Small intestine (tissue), 16 donors: ENCODE measurements at places on chromosomes 13 and 19. TPM values are rescaled to one million over a fixed set of nuclear protein-coding genes. Genes with fewer than 3 reads are reported as not detected.

GRCh38 chr13:44802491-44802890 lies 186.8 kb downstream of the NUFIP1 start:
- peak overlapping the region; percentile 76 for H3K27ac ChIP-seq
- H3K4me3 ChIP-seq = no peak overlapping the region
- no peak for DNase-seq

The HSPH1 gene
- polyA plus RNA-seq = 61.4 TPM

GRCh38 chr13:80010286-80010831 lies 330.6 kb downstream of the SPRY2 start:
- H3K27ac ChIP-seq = no peak overlapping the region
- H3K4me1 ChIP-seq = peaks cover 3% of the 10 kb centered on the region
- H3K36me3 ChIP-seq = no peaks in the 10 kb centered on the region
- no peak overlapping the region for H3K4me3 ChIP-seq

- H3K4me1 ChIP-seq = no peaks in the 10 kb centered on the region
- H3K27ac ChIP-seq = no peak overlapping the region
- H3K27me3 ChIP-seq = no peaks in the 10 kb centered on the region
- DNase-seq = no peak
- no peak overlapping the region for H3K4me3 ChIP-seq
- peaks cover 34% of the 10 kb centered on the region for H3K36me3 ChIP-seq
Observed at GRCh38 chr19:33458807-33459206, 62.8 kb downstream of the PEPD start.

- no peaks in the 10 kb centered on the region for H3K36me3 ChIP-seq
- no peak overlapping the region for H3K4me3 ChIP-seq
- DNase-seq = no peak
- H3K27ac ChIP-seq = no peak overlapping the region
- H3K27me3 ChIP-seq = no peaks in the 10 kb centered on the region
- no peaks in the 10 kb centered on the region for H3K4me1 ChIP-seq
Observed at GRCh38 chr13:85377783-85378182, 421.4 kb downstream of the SLITRK6 start.

The ZNF615 gene
- polyA plus RNA-seq = 2.7 TPM

DNA sequence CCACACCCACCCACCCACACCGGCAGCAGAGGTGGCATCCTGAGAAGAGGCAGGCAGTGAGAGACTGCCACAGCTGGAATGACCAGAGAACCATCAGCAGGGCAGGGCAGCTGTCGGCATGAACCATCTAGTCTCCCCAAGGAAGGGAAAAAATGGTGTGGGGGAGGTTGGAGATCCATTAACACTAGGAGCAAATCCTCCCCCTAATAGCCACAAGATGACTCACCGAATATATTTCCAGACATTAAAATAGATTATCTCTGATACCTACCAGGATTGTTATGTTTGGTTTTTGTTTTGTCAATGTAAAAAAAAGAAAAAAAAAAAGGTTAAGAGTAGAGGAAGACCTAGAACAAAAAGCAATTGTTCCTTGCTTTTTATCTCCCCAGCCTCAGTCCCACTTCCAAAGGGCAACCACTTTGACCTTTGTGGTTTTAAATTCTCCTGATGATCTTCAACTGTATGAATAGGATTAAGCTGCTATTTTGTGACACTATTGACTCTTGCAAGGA lies 34.2 kb downstream of the THSD1 start:
- H3K4me1 ChIP-seq = no peaks in the 10 kb centered on the region
- H3K27ac ChIP-seq = no peak overlapping the region
- no peaks in the 10 kb centered on the region for H3K27me3 ChIP-seq
- H3K36me3 ChIP-seq = no peaks in the 10 kb centered on the region

DNA sequence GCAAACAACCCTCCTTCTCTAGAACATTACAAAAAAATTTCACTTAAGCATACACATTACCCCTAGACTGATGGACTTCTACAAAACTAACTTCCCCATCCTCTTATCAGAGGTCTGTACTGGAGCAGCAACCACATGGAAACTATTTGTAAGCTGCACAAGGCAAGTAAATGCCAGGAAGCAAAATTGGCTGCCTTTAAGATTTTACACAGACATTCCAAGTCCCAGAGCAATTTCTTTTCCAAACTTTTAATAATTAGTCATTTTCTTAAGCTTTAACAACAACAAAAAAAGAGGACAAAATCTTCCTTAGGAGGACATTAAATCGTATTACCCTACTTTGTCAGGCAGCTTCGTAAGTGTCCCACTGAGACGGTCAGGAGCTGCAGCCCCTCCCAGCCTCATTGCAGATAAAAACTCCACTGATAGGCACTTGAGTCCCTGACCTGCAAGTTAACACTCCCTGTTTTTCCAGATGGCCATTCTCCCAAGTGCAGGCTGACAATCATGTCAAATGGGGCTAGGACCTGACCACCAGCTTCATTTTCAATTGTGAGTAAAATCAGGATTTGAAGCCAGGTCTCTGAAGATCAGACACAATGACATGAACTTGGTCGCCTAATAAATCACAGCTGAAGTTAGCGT lies 680.1 kb downstream of the DIAPH3 start:
- H3K27me3 ChIP-seq = no peaks in the 10 kb centered on the region
- no peak overlapping the region for H3K27ac ChIP-seq
- no peaks in the 10 kb centered on the region for H3K36me3 ChIP-seq
- H3K4me3 ChIP-seq = no peak overlapping the region
- no peaks in the 10 kb centered on the region for H3K4me1 ChIP-seq

DNA sequence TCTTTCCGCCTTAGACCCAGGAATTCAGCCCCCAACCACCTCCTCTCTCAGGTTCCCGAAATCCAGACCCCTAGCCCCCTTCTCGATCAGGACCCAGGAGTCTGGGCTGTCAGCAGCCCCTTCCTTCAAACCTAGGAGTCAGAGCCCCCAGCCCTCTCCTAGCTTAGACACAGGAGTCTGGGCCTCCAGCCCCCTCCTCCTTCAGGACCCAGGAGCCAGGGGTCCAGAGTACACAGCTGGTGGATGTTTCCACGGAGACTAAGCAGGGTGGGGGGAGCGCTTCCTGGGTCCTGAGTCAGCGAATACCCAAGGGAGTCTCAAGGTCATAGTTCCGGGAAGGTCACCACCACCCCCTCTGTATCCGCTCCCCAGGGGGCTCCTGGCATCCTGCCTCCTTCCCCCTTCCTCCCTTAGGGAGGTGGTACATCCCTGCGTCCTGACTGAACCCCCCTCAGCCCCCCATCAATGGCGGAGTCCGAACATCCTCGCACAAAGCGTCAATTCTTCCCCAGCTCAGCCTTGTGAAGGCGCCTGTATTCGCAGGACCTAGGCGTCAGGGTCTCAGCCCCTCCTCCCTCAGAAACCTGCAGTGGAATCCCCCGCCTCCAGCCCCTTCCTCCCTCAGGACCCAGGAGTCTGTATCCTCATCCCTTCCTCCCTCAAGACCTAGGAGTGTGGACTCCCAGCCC lies 4.6 kb downstream of the CADM4 start:
- no peak overlapping the region for H3K4me3 ChIP-seq
- H3K27me3 ChIP-seq = peaks cover 8% of the 10 kb centered on the region
- peak; percentile 78 for DNase-seq
- no peaks in the 10 kb centered on the region for H3K4me1 ChIP-seq

DNA sequence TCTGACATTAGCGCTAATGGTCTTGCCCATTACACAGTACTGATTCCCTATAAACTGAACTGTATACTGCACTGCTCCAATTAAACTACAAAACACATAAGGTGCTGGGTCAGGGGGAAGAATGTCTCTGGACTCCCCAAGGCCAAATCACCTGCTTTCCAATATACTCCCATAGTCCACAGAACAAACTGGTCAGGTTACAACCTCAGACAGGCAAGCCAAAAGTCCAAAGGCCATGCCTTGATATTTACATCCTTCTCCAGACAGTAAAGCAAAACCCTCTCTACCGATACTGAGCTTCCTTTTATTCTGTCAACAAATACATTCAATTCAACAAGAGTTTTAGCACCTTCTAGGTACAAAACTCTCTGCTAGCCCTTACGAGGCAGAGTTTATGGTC lies 8.9 kb downstream of the ZNF541 start:
- H3K4me3 ChIP-seq = no peak overlapping the region
- no peaks in the 10 kb centered on the region for H3K36me3 ChIP-seq
- no peaks in the 10 kb centered on the region for H3K27me3 ChIP-seq

GRCh38 chr19:3118232-3119070 lies 17.4 kb upstream of the GNA15 start:
- no peak overlapping the region for H3K27ac ChIP-seq
- no peak for DNase-seq
- no peaks in the 10 kb centered on the region for H3K27me3 ChIP-seq
- no peak overlapping the region for H3K4me3 ChIP-seq
- H3K4me1 ChIP-seq = no peaks in the 10 kb centered on the region

The ZNF471 gene
- polyA plus RNA-seq = 0.22 TPM

DNA sequence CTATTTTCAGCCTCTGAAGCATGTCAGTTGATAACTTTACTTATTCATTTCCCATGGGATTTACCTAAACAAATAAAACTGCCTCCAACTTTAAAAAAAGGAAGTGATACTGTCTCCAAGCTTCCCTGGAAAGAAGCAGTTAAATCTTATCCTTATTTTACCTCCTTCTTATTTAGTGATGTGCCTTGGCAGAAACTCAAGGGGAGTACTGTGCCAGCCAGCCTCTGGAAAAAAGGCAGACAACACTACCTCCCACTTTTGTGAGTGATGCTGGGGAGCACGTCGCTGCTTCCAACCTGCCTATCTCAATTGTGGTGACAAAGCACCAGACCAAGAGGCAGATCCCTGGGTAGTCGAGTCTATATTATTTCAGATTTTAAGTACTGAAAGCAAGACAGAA lies 765.6 kb downstream of the DIAPH3 start:
- no peak for DNase-seq
- no peaks in the 10 kb centered on the region for H3K4me1 ChIP-seq
- no peaks in the 10 kb centered on the region for H3K36me3 ChIP-seq
- H3K27me3 ChIP-seq = no peaks in the 10 kb centered on the region
- no peak overlapping the region for H3K27ac ChIP-seq

The TGFBR3L gene
- 0.21 TPM for polyA plus RNA-seq

- H3K27me3 ChIP-seq = no peaks in the 10 kb centered on the region
- peaks cover 3% of the 10 kb centered on the region for H3K36me3 ChIP-seq
- H3K27ac ChIP-seq = no peak overlapping the region
- H3K4me3 ChIP-seq = no peak overlapping the region
- H3K4me1 ChIP-seq = no peaks in the 10 kb centered on the region
Observed at GRCh38 chr13:33312861-33313212, 27.3 kb upstream of the STARD13 start.

GRCh38 chr19:21084343-21084742 lies 2.3 kb downstream of the ZNF714 start:
- no peaks in the 10 kb centered on the region for H3K36me3 ChIP-seq
- no peaks in the 10 kb centered on the region for H3K4me1 ChIP-seq
- DNase-seq = no peak
- H3K27me3 ChIP-seq = no peaks in the 10 kb centered on the region
- H3K4me3 ChIP-seq = no peak overlapping the region

- no peaks in the 10 kb centered on the region for H3K36me3 ChIP-seq
- H3K27ac ChIP-seq = no peak overlapping the region
- no peak overlapping the region for H3K4me3 ChIP-seq
- DNase-seq = no peak
- H3K27me3 ChIP-seq = no peaks in the 10 kb centered on the region
Observed at GRCh38 chr13:33369073-33369472, 83.5 kb upstream of the STARD13 start.

- H3K4me3 ChIP-seq = peak overlapping the region; percentile 42
- H3K4me1 ChIP-seq = peaks cover 7% of the 10 kb centered on the region
- no peak for DNase-seq
- H3K27me3 ChIP-seq = peaks cover 61% of the 10 kb centered on the region
- no peaks in the 10 kb centered on the region for H3K36me3 ChIP-seq
Observed at GRCh38 chr13:87671753-87672605, 808 bp downstream of the SLITRK5 start.

DNA sequence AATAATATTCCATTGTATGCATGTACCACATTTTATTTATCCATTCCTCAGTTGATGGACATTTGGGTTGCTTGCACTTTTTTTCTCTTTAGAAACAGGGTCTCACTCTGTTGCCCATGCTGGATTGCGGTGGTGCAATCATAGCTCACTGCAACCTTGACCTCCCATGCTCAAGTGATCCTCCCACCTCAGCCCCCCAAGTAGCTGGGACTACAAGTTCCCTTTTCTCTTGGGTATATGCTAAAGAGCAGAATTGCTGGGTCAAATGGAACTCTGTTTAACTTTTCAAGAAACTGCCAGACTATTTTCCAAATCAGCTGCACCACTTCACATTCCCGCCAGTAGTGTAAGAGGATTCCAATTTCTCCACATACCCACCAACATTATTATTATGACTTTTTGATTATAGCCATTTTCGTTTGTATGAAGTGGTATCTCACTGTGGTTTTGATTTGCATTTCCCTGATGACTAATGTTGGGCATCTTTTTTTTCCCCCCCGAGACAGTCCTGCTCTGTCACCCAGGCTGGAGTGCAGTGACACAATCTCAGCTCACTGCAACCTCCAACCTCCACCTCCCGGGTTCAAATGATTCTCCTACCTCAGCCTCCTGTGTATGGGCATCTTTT lies 7.6 kb upstream of the IPO5 start:
- no peaks in the 10 kb centered on the region for H3K4me1 ChIP-seq
- no peak overlapping the region for H3K4me3 ChIP-seq
- no peak for DNase-seq
- H3K36me3 ChIP-seq = no peaks in the 10 kb centered on the region
- no peaks in the 10 kb centered on the region for H3K27me3 ChIP-seq

DNA sequence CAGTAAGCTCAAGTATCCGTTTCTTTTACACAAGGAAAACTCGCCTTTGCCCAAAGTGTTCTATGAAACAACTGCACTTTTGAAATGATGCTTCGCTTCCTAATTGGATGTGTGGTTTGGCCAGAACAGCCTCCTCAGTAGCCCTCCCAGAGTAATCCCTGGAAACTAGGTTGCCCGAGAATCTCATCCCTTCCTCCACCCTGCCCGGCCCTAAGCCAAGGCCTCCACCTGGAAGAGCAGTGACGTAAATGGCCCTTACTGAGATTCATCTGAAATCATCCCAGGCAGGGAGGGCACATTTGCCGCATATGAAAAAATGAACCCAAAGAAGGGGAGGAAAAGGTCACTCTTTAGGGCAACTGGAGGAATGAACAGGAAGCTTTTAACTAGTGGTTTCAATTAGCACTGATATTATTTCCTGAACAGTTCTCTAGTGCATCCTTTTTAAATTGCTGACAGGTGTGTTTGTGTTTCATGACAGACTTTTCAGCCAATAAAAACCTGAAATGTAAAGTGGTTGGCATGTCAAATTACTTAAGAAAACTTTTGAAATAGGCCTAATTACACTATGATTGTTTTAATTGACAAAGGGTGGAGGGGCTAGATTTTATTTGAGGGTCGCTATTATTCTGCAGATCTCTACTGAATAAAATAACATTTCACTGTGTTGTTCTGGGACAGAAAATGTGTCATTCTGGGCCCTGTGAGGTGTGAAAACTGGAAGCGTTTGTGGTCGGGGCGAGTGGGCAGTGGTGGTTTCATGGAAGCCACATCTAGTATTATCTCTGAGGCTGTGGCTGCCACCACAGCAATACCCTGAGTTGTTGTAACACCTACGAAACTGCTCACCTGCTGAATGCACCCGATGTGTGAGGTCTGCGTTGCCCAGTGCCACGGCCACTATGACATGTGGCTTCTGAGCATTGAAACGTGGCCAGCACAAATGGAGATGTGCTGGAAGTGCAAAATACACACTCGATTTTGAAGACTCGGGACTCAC lies 112.1 kb downstream of the ZIC5 start:
- H3K36me3 ChIP-seq = no peaks in the 10 kb centered on the region
- no peak overlapping the region for H3K4me3 ChIP-seq
- H3K4me1 ChIP-seq = no peaks in the 10 kb centered on the region
- H3K27me3 ChIP-seq = no peaks in the 10 kb centered on the region

The PRR19 gene
- polyA plus RNA-seq = 0.81 TPM

The NACC1 gene
- polyA plus RNA-seq = 51.6 TPM
